Stimulated activated CD4-positive, alpha-beta T cell treated with anti-CD3 and anti-CD28 coated beads, Interleukin-1b, Interleukin-23, amount 100 ng/mL, for 1 hour (primary cell): ENCODE measurements at places on chromosomes 1 and 21.

DNA sequence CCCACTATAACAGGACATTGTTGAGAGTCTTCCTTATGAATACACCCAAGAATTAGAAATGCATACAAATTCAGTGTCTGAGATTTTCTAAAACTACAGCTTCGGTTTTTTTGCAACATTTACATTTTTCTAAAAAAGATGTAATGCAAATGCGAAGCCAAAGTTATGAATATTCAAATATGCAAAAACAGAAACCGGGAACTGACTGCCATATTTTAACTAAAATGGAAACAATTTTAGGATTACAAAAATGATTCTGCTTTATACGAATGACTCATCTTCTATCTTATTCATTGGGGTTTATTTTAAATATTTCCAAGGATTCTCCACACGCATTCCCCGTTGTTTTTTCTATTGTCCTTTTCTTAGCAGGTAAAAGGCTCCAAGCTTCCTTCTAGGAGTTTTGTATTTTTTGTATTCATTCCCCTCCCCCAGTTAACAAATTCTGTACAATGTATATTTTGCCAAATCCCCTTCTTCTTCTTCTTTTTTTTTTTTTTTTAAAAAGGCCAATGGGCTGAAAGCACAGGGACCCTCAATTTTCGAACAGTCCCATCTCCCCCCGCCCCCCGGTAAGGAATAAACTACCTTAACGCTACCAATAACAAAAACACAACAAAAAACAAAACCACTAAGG lies 1.0 kb downstream of the ARPC5 start:
- DNase-seq, result no peak

GRCh38 chr1:2427976-2428375 lies 15.6 kb upstream of the PEX10 start:
- no peak for DNase-seq

- DNase-seq, result no peak
These were observed 2.0 kb upstream of the PIP5K1A start for GRCh38 chr1:151196292-151196800.

DNA sequence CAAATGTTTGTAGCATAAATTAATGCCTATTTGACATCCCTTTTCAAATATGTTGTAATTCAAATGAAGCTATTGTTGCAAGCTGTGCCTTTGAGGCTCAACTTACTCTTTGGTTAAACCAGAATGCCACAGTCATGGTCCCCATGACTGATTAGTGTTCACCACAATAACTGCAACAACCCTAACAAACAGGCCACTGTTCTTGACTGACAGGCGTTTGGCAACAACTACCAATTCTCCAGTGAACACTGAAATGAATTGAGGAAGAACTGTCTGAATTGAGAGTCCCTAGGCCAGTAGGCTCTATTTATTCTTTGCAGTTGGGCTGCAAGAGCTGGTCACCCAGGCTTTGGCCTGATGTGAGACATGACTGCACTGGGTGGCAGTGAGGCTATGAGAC lies 6.6 kb upstream of the TMEM167B start:
- no peak for DNase-seq
